ENCODE measurements at places on chromosomes 12 and 14. TPM values are rescaled to one million over a fixed set of nuclear protein-coding genes. Genes with fewer than 3 reads are reported as not detected.

Gene TPPP2
- not detected for total RNA-seq

DNA sequence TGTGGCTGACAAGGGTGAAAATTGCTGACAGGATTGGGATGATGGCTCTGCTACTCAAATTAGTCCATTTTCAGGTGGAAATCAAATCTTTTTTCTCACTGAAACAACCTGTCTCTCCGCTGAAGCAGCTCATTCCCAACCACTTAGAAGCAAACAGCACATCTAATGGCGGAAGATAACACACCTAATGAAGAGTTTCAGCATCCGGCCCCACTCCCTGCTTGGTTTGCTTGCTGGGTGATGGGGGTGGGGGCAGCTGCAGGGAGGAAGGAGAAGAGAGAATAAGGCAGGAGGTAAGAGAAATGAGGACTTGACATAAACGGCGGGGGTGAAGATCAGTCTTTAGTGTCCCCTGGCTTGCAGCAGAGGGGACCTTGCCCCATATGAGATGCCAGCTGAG, 4.0 kb downstream of the SYNDIG1L start:
- H3K4me3 ChIP-seq = no peak overlapping the region
- no peaks in the 10 kb centered on the region for H3K36me3 ChIP-seq
- peaks cover 16% of the 10 kb centered on the region for H3K27me3 ChIP-seq

DNA sequence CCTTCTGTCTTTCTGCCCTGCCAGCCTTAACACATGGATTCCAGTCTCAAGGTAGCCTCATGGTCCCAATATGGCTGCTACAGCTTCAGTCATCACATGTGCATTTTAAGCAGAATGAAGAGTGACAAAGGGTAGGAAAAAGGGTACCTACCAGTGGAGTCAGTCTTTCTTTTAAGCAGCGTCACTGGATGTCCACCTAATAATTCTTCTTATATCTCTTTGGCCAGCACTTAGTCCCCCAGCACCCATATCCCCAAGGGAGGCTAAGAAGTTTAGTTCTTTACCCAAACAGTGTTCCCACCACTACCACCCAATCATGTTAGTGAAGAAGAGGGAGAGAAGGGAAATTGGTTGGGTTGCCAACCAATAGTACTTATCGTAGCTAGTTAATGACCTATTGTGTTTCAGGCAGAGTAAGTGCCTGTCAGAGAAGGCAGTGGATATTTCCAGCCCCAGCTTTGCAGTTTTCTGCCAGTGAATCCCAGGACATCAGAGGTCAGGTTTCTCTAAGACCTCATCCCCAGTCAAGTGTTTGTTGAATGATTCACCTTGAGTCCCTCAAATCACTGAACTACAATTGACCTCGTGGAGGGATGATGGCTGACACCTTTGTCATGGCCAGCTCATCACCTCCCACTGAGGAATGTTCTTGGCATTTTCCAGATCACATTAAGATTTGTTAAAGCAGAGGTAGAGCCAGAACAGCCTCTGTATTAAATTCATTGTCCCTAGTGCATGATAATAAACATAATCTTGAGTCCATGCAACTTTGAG, 250.9 kb upstream of the CRY1 start:
- no peaks in the 10 kb centered on the region for H3K27me3 ChIP-seq
- H3K27ac ChIP-seq = no peak overlapping the region
- H3K36me3 ChIP-seq = peaks cover 2% of the 10 kb centered on the region
- peaks cover 12% of the 10 kb centered on the region for H3K4me1 ChIP-seq
- DNase-seq = no peak
- no peak overlapping the region for H3K4me3 ChIP-seq

DNA sequence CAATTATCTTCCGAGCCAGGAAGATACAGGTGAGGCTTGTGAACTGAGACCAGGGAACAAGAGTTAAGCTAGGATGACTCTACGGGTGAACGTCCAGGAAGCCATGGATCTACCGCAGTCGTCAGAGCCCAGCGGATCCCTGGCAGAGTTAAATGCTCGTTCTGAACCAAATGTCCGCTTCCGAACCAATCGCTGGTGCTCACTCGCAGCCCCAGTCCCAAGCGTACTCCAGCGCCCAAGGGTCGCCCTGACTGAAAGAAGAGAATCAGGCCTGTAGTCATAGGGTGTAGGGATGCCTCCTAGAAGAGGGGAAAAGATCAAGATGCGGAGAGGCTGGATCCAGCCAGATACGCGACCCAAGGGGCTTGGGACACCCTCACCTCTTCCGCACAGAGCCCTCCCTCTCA, 283 bp downstream of the VIPAS39 start:
- H3K4me3 ChIP-seq = peak overlapping the region; percentile 100
- H3K27ac ChIP-seq = peak overlapping the region; percentile 97
- H3K27me3 ChIP-seq = no peaks in the 10 kb centered on the region
- peaks cover 9% of the 10 kb centered on the region for H3K36me3 ChIP-seq

Gene CNPY2
- 53.4 TPM for total RNA-seq
